ENCODE measurements at places on chromosomes 12 and 14. TPM values are rescaled to one million over a fixed set of nuclear protein-coding genes. Genes with fewer than 3 reads are reported as not detected.

CLEC4C gene
- polyA plus RNA-seq = not detected

COL2A1 gene
- polyA plus RNA-seq = not detected

TAS2R31 gene
- 0.24 TPM for polyA plus RNA-seq

IQSEC3 gene
- polyA plus RNA-seq = 0.10 TPM

ADCY4 gene
- not detected for polyA plus RNA-seq

NYNRIN gene
- polyA plus RNA-seq = 5.3 TPM

POTEG gene
- polyA plus RNA-seq = not detected

SLC7A8 gene
- 0.33 TPM for polyA plus RNA-seq

CCDC60 gene
- polyA plus RNA-seq = not detected

AQP2 gene
- polyA plus RNA-seq = not detected

AQP6 gene
- not detected for polyA plus RNA-seq

GPRC5A gene
- 201 TPM for polyA plus RNA-seq

DCN gene
- 792 TPM for polyA plus RNA-seq

OR4E2 gene
- polyA plus RNA-seq = not detected

AQP5 gene
- polyA plus RNA-seq = not detected

SLC25A21 gene
- 0.62 TPM for polyA plus RNA-seq

SIX1 gene
- 15.0 TPM for polyA plus RNA-seq

NTN4 gene
- polyA plus RNA-seq = 41.9 TPM

POTEM gene
- polyA plus RNA-seq = not detected

FOXA1 gene
- polyA plus RNA-seq = 0.31 TPM

SYNE3 gene
- polyA plus RNA-seq = 3.1 TPM

NGB gene
- not detected for polyA plus RNA-seq

BEGAIN gene
- polyA plus RNA-seq = 1.2 TPM

PDE3A gene
- polyA plus RNA-seq = 0.01 TPM

RAB2B gene
- 17.1 TPM for polyA plus RNA-seq

TPPP2 gene
- not detected for polyA plus RNA-seq

EFS gene
- 11.6 TPM for polyA plus RNA-seq

IRAK3 gene
- polyA plus RNA-seq = 0.34 TPM

ACOT6 gene
- not detected for polyA plus RNA-seq

PIWIL1 gene
- polyA plus RNA-seq = not detected

EVL gene
- 36.5 TPM for polyA plus RNA-seq

RHEBL1 gene
- polyA plus RNA-seq = 0.62 TPM

DPPA3 gene
- polyA plus RNA-seq = not detected

CNIH1 gene
- polyA plus RNA-seq = 138 TPM

CIDEB gene
- 0.19 TPM for polyA plus RNA-seq

LRP6 gene
- polyA plus RNA-seq = 18.5 TPM

TAOK3 gene
- polyA plus RNA-seq = 26.3 TPM

PLBD1 gene
- not detected for polyA plus RNA-seq

ZNF641 gene
- polyA plus RNA-seq = 2.5 TPM

SAMD15 gene
- 0.68 TPM for polyA plus RNA-seq

ACACB gene
- 2.1 TPM for polyA plus RNA-seq

HNF1A gene
- 0.06 TPM for polyA plus RNA-seq

OAS1 gene
- polyA plus RNA-seq = not detected

TMEM132C gene
- polyA plus RNA-seq = not detected

UNG gene
- polyA plus RNA-seq = 16.0 TPM

RTN1 gene
- polyA plus RNA-seq = 0.44 TPM

TSPAN8 gene
- polyA plus RNA-seq = not detected

GLT1D1 gene
- not detected for polyA plus RNA-seq

KRT72 gene
- not detected for polyA plus RNA-seq

CAPZA3 gene
- not detected for polyA plus RNA-seq

ITGB7 gene
- polyA plus RNA-seq = 0.60 TPM

BHLHE41 gene
- 3.8 TPM for polyA plus RNA-seq

OASL gene
- not detected for polyA plus RNA-seq

BDKRB1 gene
- 130 TPM for polyA plus RNA-seq

RSRC2 gene
- polyA plus RNA-seq = 32.1 TPM

All from IMR-90 (cell line).